ENCODE measurements at places on chromosomes 5 and 9. TPM values are rescaled to one million over a fixed set of nuclear protein-coding genes. Genes with fewer than 3 reads are reported as not detected.

The TUSC1 gene
- 24.5 TPM for total RNA-seq

The PDLIM4 gene
- 84.1 TPM for total RNA-seq

The FOXD4L4 gene
- not detected for total RNA-seq

The SLC36A2 gene
- not detected for total RNA-seq

The GABRA6 gene
- not detected for total RNA-seq

Data from A375 (cell line).